ENCODE measurements at places on chromosomes 5 and 9.

- no peak for DNase-seq
Observed at GRCh38 chr9:123031963-123032362, 1.5 kb upstream of the GPR21 start.

- DNase-seq: no peak
Observed at GRCh38 chr5:152443935-152444334, 38.9 kb upstream of the NMUR2 start.

GRCh38 chr9:20441711-20442423, 180.4 kb downstream of the MLLT3 start:
- no peak for DNase-seq

GRCh38 chr5:179595916-179596315, 27.6 kb downstream of the HNRNPH1 start:
- DNase-seq: no peak

DNA sequence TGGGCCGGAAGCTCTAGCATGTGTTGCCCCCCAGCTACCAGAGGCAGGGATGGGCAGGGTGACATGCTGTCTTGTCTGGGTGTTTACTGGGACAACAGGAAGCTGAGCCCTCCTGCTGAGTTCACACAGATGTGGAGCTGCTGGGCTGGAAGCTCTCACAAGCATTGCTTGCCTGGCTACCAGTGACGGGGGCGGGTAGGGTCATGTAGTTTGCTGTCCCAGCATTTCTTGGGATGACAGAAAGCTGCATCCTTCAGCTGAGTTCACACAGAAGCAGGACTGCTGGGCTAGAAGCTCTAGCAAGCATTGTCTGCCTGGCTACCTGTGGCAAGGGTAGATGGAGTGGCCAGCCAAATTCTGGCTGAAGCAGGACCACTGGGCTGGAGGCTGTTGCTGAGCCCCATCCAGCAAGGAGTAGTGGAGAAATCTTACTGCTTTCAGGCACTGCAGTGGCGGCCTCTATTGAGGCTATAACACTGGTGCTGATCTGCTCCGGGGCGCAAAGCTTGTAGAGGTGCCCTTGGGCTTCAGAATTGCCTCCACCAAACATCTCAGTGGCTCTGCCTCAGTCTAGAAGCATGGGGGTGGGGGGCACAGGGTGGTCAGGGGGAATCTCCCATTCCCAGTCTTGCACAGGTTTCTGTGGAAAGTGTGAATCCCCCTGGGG, 25.1 kb downstream of the POLK start:
- no peak for DNase-seq

GRCh38 chr9:13142776-13143175, 136.7 kb downstream of the MPDZ start:
- DNase-seq: no peak

GRCh38 chr9:115923410-115923809, 230.2 kb upstream of the PAPPA start:
- no peak for DNase-seq

DNA sequence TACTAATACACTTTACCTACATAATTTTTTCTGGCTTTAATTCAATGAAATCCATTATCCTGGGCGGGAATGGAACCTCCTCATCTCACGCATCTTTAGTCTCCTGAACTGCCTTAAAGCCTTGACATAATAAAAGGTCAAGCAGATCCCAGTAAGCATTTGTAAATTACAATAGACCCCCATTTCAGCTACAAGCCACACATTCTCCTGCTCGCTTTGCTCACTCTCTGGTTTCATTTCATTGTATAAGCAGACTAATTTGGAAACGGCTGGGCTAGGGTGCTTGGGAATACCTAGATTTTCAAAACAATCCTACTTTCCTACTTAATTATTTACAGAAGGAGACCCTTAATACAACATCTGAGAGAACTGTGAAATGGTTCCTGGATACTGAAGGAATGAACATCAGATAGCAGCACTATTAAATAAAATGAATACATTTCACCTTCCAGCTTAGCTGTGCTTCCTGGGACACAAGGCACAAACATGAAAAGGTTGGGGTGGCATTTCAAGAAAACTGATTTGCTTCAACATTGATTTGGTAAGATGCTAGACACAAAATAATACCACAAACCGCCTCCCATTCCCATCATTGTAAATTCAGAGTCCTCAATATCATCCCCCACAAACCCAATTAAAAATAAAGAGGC, 1.5 kb downstream of the JAKMIP2 start:
- DNase-seq: no peak
